Thoracic aorta (tissue), 2 donors: ENCODE measurements at places on chromosomes 5 and 9. TPM values are rescaled to one million over a fixed set of nuclear protein-coding genes. Genes with fewer than 3 reads are reported as not detected.

GRCh38 chr5:103800741-103801495 is 238.3 kb upstream of the NUDT12 start:
- H3K27me3 ChIP-seq, result no peaks in the 10 kb centered on the region
- DNase-seq, result no peak
- no peaks in the 10 kb centered on the region for H3K4me1 ChIP-seq
- no peak overlapping the region for H3K27ac ChIP-seq
- no peak overlapping the region for H3K4me3 ChIP-seq
- no peaks in the 10 kb centered on the region for H3K36me3 ChIP-seq

The ARHGEF28 gene
- total RNA-seq, result 40.8 TPM

The PCDHGA1 gene
- 0.41 TPM for total RNA-seq

GRCh38 chr5:124252191-124252638 is 494.2 kb downstream of the ZNF608 start:
- H3K27ac ChIP-seq, result no peak overlapping the region
- H3K36me3 ChIP-seq, result no peaks in the 10 kb centered on the region
- no peaks in the 10 kb centered on the region for H3K27me3 ChIP-seq
- H3K4me3 ChIP-seq, result no peak overlapping the region
- no peak for DNase-seq
- H3K4me1 ChIP-seq, result no peaks in the 10 kb centered on the region

The CTXN3 gene
- not detected for total RNA-seq
